Osteocyte (in vitro differentiated cells): ENCODE measurements at places on chromosomes 16 and 17. TPM values are rescaled to one million over a fixed set of nuclear protein-coding genes. Genes with fewer than 3 reads are reported as not detected.

DNA sequence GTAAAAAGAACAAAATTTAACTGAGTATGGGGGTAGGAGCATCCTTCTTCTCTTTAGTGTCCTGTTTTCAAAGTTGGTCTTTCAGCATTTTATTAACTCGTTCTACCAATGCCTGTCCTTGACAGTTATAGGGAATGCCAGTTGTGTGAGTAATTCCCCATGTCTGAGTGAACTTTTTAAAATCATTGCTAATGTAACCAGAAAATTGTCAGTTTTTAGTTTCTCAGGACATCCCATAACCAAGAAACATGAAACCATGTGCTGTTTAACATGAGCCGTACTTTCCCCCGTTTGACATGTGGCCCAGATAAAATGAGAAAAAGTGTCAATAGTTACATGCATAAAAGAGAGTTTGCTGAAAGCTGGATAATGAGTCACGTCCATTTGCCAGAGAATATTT is 71.4 kb upstream of the ARL4D start:
- H3K4me1 ChIP-seq: peaks cover under 1% of the 10 kb centered on the region
- H3K27me3 ChIP-seq: no peaks in the 10 kb centered on the region
- H3K36me3 ChIP-seq: no peaks in the 10 kb centered on the region
- no peak overlapping the region for H3K4me3 ChIP-seq
- no peak for DNase-seq

DNA sequence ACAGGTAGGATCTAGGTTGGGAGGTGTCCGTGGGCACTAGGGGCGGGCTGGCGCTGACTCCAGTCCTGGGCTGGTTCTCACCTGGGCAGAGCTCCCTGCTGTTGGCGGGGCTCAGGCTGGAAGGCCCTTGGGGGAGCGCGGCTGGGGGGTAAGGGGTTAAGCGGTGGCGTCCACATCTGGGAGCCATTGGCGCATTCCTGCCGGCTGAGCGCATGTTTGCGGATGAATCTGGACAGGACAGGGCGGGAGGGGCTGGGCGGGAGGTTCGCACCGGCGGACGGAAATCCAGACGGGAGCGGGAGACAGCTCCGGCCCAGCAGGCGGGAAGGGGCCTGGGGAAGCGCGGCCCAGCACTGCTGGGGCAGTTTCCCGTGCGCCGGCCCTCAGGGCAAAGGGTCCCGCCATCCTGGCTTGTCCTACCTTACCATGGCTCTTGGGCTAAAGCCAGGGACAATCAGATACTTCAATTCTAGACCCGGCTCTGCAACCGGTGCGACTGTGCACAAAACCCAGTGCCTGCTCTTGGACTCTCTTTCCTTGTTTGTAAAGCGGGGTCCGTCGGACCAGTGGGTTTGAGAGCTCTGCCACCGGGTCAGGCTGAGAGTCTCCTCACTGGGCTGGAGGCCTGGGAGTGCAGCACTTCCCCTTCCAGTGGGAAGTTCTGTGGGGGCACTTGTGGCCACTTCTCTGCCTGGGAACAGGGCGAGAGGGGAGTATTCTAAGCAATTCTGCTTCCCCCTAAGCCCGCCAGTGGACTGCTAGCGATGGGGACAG is 7.8 kb downstream of the RARA start:
- H3K27me3 ChIP-seq: no peaks in the 10 kb centered on the region
- peaks cover 67% of the 10 kb centered on the region for H3K4me1 ChIP-seq
- H3K36me3 ChIP-seq: no peaks in the 10 kb centered on the region
- H3K4me3 ChIP-seq: peak overlapping the region; percentile 97
- H3K27ac ChIP-seq: peak overlapping the region; percentile 95

DNA sequence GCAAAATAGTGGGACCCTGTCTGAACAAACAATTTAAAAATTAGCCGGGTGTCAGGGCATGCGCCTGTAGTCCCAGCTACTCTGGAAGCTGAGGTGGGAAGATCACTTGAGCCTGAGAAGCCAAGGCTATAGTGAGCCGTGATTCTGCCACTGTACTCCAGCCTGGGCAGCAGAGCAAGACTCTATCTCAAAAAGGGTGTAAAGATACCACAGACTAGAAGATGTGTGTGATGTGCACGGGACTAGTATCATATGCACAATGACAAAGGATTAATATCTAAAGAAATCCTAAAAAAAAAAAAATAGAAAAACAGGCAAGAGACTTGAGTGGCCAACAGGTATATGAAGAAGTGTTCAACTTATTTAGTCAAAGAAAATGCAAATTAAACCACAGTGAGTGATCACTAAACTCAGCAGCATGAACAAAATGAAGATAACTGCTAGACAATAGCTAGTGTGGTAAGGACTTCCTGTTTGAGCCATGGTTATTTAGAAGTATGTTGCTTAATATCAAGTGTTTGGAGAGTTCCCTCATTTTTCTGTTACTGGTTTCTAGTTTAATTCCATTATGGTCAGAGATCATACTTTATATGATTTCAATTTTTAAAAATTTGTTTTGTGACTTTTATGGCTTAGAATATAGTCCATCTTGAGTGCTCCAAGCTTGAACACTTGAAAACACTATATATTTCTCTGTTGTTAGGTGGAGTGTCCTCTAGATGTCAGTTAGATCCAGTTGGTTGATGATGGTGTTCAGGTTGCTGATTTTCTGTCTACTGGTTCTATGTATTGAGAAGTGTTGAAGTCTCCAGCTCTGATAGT is 14.7 kb upstream of the SLX4 start:
- H3K4me1 ChIP-seq: peaks cover 4% of the 10 kb centered on the region
- no peaks in the 10 kb centered on the region for H3K36me3 ChIP-seq
- H3K4me3 ChIP-seq: no peak overlapping the region
- no peak for DNase-seq

DNA sequence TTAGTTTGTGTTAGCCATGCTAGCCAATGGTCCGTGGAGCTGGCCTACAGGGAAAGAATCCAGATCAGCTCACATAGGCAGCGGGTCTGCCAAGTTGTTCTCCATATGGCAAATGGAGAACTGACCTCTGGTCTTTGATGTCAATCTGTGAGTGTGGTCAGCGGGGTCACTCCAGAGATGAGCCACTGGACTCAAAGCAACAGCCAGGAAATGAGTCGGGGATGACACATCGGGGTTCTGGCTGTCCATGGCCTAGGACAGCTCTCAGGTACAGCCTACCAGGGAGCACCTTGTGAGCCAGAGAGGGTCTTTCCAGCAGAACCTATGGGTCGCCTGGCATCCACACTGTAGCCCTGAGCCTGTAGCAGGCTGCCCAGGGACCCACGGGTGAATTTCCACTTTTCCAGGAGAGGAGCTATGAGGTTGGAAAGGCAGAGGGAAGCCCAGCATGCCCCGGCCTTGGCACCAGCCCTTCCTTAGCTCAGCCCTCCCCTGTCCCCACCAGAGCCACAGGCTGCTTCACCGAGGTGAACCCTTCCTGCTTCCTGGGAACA is 203.0 kb upstream of the TNRC6C start:
- no peaks in the 10 kb centered on the region for H3K4me1 ChIP-seq
- no peak overlapping the region for H3K4me3 ChIP-seq
- H3K27me3 ChIP-seq: peaks cover 19% of the 10 kb centered on the region
- no peaks in the 10 kb centered on the region for H3K36me3 ChIP-seq
- no peak overlapping the region for H3K27ac ChIP-seq

DNA sequence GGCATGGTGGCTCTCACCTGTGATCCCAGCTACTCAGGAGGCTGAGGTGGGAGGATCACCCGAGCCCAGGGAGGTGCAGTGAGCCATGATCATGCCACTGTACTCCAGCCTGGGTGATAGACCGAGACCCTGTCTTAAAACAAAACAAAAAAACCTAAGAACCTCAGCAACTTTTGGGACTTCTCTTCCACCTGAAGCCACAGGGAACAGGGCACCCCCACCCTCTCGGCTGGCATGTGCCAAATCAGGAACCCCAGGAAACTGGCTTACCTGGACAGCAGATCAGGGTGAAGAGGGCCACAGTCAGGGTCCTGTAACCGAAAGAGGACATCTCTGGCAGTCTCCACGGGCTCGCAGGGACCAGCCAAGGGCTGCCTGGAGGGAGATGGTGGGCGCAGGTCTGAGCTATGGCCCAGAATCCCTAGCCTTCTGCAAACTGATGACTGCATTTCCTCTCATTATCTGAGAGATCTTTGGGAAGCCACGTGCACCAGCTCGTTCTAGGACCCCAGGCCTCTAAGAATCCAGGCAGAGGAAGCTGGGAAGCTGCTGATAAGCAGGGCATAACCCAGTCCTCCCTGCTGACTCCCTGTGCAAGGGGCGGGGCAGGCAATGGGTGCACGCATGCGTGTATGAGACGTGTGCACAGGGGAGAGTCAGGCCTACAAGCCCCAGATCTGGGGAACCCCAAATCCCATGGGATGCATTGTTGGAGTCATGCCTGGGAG is 8.4 kb downstream of the PRR29 start:
- DNase-seq: no peak
- H3K4me1 ChIP-seq: peaks cover 10% of the 10 kb centered on the region
- H3K27me3 ChIP-seq: peaks cover 17% of the 10 kb centered on the region
- no peak overlapping the region for H3K4me3 ChIP-seq
- no peak overlapping the region for H3K27ac ChIP-seq

DNA sequence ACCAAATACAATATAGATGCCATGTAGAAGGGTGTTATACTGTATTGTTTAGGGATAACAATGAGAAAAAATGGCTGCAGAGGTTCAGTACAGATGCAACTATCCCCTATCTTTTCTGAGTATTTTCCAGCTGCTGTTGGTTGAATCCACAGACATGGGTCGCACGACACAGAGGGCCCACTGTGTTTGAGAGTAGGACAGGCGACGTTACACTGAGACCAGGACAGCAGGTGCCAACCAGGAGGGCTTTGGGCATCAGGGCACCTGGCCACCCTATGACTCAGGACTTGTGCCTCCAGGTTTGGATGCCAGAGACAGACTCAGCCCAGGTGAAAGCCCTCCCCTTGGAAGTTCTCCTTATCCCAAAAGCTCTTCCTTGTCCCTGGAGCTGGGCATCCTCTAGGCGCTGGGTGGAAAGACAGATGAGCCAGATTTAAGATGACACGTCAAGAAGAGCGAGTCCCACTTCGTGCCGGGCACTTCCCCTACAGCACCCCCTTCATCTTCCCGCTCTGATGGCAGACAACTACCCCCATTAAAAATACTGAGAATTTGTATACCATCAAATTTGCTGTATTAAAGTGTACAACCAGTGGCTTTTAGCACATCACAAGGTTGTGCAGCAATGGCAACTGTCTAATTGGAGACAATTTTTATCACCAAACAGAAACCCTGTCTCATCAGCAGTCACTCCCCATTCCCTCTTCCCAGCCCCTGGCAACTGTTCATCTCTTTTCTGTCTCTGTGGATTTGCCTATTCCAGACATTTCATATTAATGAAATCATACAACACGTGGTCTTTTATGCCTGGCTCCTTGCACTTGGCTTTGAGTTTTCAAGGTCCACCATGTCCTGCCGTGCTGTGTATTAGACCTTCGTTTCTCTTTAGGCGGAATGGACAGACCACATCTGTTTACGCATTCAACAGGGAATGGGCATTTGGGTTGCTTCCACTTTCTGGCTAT is 30.6 kb downstream of the TNFRSF13B start:
- H3K36me3 ChIP-seq: no peaks in the 10 kb centered on the region
- no peak overlapping the region for H3K4me3 ChIP-seq
- DNase-seq: peak; percentile 70
- peaks cover 20% of the 10 kb centered on the region for H3K27me3 ChIP-seq
- H3K27ac ChIP-seq: no peak overlapping the region
- peaks cover 2% of the 10 kb centered on the region for H3K4me1 ChIP-seq

- peaks cover 24% of the 10 kb centered on the region for H3K4me1 ChIP-seq
- no peak for DNase-seq
- H3K4me3 ChIP-seq: peak overlapping the region; percentile 10
- H3K27me3 ChIP-seq: no peaks in the 10 kb centered on the region
Observed at GRCh38 chr16:90020838-90021382, 1.7 kb upstream of the DBNDD1 start.

DNA sequence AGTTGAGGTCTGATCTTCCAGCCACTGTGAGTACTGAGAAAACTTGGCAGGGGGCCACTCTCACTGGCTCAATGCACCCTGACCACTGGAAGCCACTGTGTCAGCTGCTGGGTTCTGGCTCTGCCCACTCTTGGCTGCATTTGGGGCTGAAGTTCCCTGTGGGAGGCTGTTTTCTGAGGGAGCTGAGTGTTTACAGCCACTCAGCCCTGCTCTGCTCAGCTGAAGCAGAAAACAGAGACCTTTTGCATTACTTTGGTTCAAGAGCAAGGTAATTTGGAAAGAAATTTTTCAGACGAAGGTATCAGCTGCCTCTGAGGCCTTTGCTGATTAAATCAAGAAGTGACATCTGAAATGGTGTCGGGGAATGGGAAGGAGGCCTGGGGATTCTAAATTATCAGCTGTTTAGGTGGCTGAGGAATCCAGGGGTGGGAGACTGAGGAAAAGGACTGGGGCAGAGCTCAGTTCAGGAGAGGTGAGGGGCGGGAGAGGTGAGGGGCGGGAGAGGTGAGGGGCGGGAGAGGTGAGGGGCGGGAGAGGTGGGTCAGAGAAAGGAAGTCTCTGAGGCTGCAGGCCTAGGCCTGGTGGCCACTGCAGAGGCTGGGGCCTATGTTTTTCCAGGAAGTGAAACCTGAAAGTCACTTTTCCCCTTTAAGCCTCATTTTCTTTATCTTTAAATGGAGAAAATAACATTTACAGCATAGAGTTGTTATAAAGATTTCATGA is at the start of gene ACSM5:
Gene ACSM5, plus strand, starts transcription at position 137 of the 723 bp plus-strand sequence. CDS start 1,951 bp downstream, outside the sequence.
- peaks cover 5% of the 10 kb centered on the region for H3K4me1 ChIP-seq
- DNase-seq: no peak
- H3K27ac ChIP-seq: peak within 1 kb of the TSS; percentile 88
- H3K4me3 ChIP-seq: no peak within 1 kb of the TSS

GRCh38 chr16:31010585-31011325 is at the start of gene STX1B:
TSS of gene STX1B (minus strand) at chr16:31010638. CDS start at chr16:31010396, 242 bp downstream.
- no peak for DNase-seq
- no peaks in the 10 kb centered on the region for H3K36me3 ChIP-seq
- peaks cover 16% of the 10 kb centered on the region for H3K27me3 ChIP-seq
- no peak within 1 kb of the TSS for H3K27ac ChIP-seq
- H3K4me1 ChIP-seq: peaks cover 10% of the 10 kb centered on the region

- peak overlapping the region; percentile 69 for H3K27ac ChIP-seq
- H3K27me3 ChIP-seq: no peaks in the 10 kb centered on the region
- no peak overlapping the region for H3K4me3 ChIP-seq
- no peak for DNase-seq
- H3K36me3 ChIP-seq: no peaks in the 10 kb centered on the region
Observed at GRCh38 chr16:81532491-81533174, 88.0 kb downstream of the CMIP start.

DNA sequence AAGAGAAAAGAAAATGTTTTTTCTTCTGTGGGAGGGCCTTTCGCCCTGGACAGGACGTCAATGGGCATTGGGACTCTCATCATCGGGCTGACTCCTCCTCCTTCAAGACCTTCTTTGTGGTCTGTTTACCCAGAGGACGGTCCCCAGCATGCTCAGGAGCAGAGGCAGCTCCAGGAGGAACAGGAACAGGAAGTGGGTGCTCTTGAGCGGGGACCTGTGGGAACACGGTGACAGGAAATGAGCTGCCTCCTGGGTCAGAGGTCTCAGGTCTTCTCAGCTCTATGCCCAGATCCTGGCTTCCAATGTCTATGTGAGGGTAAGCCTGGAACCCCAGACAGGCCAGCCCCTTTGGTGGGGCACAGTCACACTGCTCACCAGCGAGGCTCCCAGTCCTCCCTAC is 12.2 kb downstream of the CD300LD start:
- no peak overlapping the region for H3K4me3 ChIP-seq
- no peak for DNase-seq
- H3K36me3 ChIP-seq: no peaks in the 10 kb centered on the region
- no peak overlapping the region for H3K27ac ChIP-seq

CA7 gene
- not detected in 2 replicates for total RNA-seq

HIRIP3 gene
- total RNA-seq: 11.5 and 12.5 TPM in 2 replicates

SECTM1 gene
- total RNA-seq: 24.1 and 28.6 TPM in 2 replicates

MMP28 gene
- total RNA-seq: 0.73 and 0.75 TPM in 2 replicates

DPEP3 gene
- total RNA-seq: not detected in 2 replicates

TBX6 gene
- 0.63 and 0.75 TPM in 2 replicates for total RNA-seq

HOXB9 gene
- total RNA-seq: not detected in 2 replicates

FBXO39 gene
- total RNA-seq: not detected in 2 replicates

ADORA2B gene
- total RNA-seq: 8.9 TPM in 2 replicates

HEATR9 gene
- not detected in 2 replicates for total RNA-seq
